CD4-positive, alpha-beta T cell treated with Interleukin-12 subunit alpha and Interleukin-12 subunit beta, for 1 hour (primary cell): ENCODE measurements at places on chromosomes 7 and 10.
A peak's percentile ranks its signal among the peaks of the same experiment; 100 is the strongest.

DNA sequence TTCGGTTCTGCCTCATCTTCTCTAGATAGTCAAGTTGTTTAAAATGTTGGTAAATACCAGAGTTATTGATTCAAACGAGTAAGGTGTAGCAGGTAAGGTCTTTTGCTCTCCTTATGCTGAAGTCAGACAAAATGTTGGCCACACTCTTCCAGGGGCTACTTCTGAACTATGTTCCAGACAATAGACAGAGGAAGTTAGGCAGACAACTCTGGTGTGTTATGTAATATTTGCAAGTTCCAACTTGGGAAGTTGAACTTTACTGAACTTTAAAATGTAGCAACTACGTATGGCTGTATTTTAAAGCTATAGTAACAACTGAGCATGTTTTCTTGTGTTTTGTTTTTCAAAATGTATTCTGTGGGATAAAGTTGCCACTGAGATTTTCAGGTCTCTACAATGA lies 125.7 kb upstream of the NEBL start:
- no peak for DNase-seq

DNA sequence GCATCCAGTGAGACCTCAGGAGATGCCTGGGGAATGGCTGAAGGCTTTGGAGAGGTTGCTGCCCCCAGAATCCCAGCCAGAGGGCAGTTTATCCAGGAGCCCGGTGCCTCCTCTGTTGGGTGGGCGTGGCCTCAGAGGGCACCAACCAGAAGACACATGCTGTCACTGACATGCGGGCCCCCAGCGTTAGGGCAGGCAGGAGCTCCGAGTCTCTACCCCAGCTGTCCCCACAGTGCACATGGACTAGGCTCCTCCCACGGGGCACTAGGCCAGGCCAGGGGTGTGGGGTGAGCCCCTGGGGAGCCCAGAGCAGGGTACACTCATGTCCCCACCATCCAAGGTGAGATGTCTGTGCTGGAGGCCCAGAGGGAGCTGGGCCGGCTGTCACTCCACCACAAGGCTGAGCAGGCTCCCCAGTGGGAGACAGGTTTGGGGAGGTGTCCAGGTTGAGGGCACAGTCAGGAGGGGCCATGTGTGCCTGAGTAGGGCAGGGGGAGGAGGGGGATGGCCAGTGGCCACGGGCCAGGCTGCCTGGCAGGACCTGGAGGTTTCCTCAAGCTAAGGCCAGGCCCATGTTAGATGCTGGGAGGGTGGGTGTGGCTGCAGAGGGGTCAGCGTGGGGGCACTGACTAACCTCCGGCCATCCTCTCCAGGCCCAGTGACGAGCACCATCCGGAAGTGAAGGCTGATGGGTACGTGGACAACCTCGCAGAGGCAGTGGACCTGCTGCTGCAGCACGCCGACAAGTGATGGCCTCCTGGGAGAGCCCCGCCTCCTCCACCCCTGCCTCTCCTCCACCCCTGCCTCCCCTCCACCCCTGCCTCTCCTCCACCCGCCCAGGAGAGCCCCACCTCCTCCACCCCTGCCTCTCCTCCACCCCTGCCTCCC lies 131.3 kb downstream of the FAM53B start:
- peak; percentile 42 for DNase-seq

DNA sequence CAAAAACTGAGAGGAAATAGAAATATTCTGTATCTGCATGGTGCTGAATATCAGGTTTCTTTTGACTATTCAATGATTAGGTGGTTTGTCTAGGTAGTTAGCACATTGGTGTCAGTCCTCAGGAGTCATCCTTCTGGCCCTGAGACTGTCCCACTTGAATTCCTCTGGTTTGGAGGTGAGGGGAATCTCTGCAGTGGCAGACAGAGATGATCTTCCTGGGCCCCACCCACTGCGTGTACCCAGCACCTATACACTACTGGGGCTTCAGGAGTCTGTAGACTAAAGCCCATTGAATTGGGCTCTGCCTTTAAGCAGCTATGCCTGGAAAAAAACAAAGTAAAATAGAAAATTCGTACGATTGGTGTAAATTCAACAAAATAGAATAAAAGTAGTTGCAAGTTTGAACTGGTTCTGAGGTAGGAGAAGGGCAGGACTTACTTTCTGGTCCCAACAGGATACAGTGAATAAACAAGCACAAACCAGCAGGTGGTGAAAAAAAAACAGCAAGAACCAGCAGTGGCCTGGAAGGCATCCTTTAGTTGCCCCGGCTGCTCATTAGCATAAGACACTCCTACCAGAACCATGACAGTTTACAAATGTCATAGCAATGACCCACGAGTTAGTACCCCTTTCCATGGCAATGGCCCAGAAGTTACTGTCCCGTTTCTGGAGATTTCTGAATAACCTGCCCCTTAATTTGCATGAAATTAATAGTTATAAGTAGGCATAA lies 1.7 kb downstream of the LIPM start:
- no peak for DNase-seq

DNA sequence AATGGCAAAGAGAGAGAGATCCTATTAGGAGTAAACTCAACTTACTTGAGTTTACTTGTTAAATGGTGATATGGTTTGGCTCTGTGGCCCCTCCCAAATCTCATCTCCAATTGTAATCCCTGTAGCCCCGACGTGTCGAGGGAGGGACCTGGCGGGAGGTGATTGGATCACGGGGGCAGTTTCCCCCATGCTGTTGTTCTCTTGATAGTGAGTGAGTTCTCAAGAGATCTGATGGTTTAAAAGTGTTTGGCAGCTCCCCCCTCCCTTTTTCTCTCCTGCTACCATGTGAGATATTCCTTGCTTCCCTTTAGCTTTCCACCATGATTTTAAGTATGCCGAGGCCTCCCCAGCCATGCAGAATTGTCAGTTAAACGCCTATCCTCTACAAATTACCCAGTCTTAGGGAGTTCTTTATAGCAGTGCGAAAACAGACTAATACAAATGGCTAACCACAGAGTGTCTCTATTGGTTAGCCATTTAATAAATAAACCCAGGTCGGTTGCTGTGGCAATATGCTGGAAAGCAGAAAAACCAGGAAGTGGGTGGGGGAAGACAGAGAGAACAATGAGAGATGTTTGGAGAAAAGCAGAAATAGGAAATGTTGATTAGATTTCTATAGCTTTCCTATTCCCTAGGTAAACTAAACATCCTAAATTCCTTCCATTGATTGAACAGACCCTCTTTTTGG lies 3.0 kb upstream of the STMP1 start:
- DNase-seq: no peak
